ENCODE measurements at places on chromosomes 2 and 18. TPM values are rescaled to one million over a fixed set of nuclear protein-coding genes. Genes with fewer than 3 reads are reported as not detected.

GPR75 gene
- 1.8 TPM for total RNA-seq

PARD3B gene
- total RNA-seq, result 1.1 TPM

OXER1 gene
- not detected for total RNA-seq

ZNF804A gene
- not detected for total RNA-seq

ZNF514 gene
- 7.7 TPM for total RNA-seq
